ENCODE measurements at places on chromosomes 3 and 15. TPM values are rescaled to one million over a fixed set of nuclear protein-coding genes. Genes with fewer than 3 reads are reported as not detected.

GRCh38 chr15:56964182-56964581, 45.7 kb downstream of the TCF12 start:
- no peak for DNase-seq

The FRMD5 gene
- total RNA-seq: 14.3 TPM

DNA sequence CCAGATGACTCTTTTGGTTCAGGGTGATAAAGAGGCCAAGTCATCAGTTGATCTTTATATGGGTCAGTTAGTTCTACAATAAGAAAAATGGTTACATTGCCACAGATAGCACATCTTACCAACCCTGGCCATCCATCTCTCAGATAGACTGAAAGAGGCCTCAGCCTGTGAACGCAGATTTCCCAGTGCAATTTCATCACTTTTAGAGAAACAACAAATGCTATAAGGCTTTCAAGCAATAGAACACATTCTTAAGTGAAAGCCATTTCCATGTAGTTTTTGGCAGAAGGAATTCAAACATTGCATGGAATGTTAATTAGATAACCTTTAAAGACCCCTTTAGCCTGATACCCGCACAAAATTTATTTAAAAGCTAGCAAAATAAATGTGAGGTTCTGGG, 200.6 kb upstream of the ZBTB20 start:
- no peak for DNase-seq

The SLC28A1 gene
- total RNA-seq: not detected

The CHRD gene
- total RNA-seq: 2.8 TPM

The DLEC1 gene
- not detected for total RNA-seq

The CORO2B gene
- total RNA-seq: not detected

The MASP1 gene
- total RNA-seq: not detected

- no peak for DNase-seq
Observed at GRCh38 chr3:13011573-13012220, 61.5 kb downstream of the IQSEC1 start.

- no peak for DNase-seq
Observed at GRCh38 chr3:69986419-69986818, 13.1 kb upstream of the SAMMSON start.

GRCh38 chr15:70597056-70597603, 166.2 kb downstream of the UACA start:
- no peak for DNase-seq

The CCDC39 gene
- not detected for total RNA-seq

GRCh38 chr3:45994419-45995235, 997 bp downstream of the FYCO1 start:
- no peak for DNase-seq

The EBLN2 gene
- 2.1 TPM for total RNA-seq

DNA sequence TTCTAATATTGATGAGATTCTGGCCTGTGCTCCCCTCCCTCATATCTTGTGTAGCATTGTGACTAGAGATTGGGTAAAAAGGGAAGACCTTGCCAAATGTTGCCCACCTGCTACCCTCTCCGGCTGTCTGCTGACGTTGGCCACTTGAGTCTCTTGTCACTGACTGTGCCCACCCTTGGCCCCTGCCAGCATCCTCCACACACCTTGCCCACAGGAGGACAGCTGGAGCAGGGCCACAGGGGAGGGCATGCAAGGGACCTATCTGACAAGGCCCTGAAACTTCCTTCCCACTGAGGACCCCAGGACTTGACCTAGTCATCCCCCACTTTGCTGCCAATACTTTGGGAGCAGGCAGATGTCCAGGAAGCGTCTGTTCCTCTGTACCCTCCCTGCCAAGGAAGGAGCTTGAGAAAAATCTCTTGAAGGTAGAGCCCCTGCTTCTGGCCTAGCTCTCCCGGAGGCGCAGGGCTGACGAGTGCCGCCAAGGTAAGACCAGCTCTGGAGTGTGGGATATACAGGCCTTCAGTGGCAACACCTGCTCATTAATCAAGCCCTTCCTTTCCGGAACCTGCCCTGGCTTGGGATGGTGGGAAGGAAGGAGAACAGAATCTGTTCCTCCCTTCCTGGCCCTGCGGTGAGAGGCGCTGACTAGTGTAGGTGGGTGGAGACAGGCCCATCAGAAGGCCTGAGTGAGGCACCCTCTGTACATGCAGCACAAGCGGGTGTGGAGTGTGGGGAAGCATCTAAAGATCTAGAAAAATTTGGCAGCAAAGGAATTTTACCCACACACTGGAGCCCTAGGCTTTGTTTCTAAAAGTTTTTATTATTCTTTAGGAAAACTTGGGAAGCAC, 4.9 kb upstream of the PAK6 start:
- no peak for DNase-seq

- DNase-seq: no peak
Observed at GRCh38 chr3:197001972-197002700, 27.5 kb downstream of the MELTF start.

- no peak for DNase-seq
Observed at GRCh38 chr15:90911906-90912769, 9.0 kb downstream of the MAN2A2 start.

All from SK-MEL-5 (cell line).